ENCODE measurements at places on chromosomes 12 and 14. TPM values are rescaled to one million over a fixed set of nuclear protein-coding genes. Genes with fewer than 3 reads are reported as not detected.

GRCh38 chr12:66491853-66492252 is 187.0 kb downstream of the GRIP1 start:
- no peak for DNase-seq

The ATP6V1D gene
- total RNA-seq, result 113 TPM

DNA sequence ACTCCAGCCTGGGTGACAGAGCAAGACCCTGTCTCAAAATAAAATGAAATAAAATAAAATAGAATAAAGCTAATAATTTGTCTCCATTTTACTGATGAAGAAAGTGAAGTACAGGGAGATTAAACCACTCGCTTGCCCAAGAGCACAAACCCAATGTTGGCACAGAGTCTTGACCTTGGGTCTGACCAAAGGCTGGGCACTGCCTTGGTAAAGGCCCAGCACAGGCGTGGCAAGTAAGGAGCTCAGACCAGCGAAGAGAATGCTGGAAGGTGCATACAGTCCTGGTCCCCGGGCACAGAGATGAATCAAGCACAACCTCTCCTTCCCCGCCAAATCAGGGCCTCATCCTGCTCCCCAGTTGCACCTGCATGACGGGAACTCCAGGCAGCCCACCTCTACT is 26.9 kb downstream of the SCARB1 start:
- DNase-seq, result no peak

The CDCA3 gene
- 23.5 TPM for total RNA-seq

The CCER1 gene
- not detected for total RNA-seq

The INHBC gene
- total RNA-seq, result not detected

The KRAS gene
- total RNA-seq, result 9.3 TPM

The PRH2 gene
- total RNA-seq, result 0.28 TPM

DNA sequence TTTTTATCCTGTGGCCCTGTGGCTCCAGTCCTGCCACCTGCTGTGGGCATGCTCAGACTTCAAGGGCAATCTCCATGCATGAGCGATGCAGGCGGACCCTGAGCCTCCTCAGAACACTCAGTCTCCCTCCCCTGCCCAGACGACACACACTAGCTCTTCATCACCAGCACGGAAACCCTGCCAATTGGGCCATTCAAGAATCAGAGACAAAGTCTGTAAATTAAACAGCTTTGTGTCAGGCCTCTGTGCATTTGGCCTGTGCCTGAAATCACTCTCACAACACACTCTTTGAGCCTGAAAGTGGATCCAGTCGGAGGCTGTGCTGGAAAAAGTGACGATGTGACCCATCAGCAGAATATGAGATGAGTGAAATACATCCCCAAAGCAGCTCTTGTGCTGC is 12.5 kb downstream of the POU6F1 start:
- DNase-seq, result no peak

The OTOGL gene
- 0.28 TPM for total RNA-seq

- no peak for DNase-seq
These were observed 174.7 kb upstream of the HIF1A start for GRCh38 chr14:61520576-61520975.

DNA sequence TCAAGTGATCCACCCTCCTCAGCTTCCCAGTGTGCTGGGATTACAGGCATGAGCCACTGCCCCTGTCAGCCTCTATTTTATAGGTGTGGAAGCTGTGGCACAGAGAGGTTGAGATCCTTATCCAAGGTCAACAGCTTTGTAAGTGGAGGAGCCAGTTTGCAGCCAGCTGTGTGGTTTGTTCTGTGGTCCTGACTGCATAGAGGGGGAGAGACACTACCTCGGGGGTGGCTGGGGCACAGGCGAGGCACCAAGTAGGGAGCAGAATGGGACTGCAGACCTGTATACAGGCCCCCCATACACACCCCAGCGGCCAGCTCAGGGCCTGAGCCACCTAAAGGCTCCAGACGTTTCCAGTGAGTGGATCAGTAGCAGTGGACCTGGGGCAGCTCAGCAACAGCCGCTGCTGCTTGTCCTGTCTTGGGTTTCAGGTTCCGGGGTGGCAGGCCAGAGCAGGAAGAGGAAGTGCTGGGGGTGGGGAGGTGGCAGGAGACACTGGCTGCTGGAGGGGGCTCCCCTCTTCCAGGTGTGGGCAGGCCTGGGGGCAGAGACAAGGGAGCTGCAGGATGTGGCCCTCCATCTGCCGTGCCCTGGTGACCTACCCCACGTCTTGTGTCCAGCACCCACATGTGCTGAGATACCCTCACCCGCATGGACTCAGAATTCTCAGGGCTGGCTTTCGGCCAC is 11.0 kb downstream of the ORAI1 start:
- DNase-seq, result no peak

DNA sequence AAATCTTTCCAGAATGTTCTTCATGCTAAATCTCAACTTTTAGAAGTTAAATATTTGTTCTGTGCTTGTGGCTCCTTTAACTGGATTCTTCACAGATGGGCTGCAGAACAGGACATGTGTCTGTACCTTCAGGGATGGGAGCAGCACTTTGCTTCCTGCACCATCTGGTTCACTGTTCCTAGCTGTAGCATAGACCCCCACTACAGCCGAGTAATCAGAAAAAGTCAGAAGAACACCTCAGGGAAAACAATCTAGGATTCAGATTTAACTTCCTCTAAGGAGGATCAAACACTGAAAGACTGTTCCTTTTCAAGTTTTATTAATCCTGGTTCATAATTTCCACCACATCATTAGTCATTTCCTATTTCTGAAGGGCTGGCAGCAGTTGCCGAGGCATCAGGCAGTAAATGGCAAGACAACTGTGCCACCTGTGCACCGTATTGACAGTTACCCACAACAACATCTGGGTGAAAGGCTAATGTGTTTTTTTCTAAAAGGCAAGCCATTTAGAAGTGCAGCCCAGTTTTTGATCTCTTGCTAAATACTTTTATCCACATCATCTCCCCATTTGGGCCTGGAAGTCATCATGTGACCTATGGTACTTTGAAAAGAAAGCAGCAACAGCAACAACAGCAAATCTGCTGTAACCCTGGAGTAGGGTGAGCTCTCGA is 212.8 kb upstream of the BMP4 start:
- peak; percentile 10 for DNase-seq

DNA sequence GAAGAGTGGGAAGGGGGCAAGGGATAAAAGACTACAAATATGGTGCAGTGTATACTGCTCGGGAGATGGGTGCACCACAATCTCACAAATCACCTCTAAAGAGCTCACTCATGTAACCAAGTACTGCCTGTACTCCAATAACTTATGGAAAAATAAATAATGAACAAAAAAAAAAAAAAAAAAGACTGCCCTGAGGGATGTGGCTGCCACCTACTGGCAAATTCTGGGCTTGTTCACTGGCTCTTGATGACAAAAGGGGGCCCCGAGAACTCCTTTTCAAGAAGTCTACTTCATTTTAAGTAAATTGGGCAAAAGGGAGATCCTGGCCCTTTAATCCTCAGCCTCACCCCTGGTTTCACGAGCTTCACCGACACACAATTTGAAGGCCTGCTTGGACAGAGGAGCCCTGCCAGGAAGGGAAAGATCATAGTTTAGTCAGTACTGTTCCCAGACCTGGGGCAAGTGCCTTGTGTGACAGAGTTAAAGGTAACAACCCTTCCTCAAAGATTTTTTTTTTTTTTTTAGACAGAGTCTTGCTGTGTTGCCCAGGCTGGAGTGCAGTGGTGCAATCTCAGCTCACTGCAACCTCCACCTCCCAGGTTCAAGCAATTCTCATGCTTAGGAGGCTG is 26.1 kb upstream of the STAC3 start:
- peak; percentile 49 for DNase-seq

- DNase-seq, result peak; percentile 15
These were observed 5.3 kb downstream of the ISCU start for GRCh38 chr12:108567406-108568337.

DNA sequence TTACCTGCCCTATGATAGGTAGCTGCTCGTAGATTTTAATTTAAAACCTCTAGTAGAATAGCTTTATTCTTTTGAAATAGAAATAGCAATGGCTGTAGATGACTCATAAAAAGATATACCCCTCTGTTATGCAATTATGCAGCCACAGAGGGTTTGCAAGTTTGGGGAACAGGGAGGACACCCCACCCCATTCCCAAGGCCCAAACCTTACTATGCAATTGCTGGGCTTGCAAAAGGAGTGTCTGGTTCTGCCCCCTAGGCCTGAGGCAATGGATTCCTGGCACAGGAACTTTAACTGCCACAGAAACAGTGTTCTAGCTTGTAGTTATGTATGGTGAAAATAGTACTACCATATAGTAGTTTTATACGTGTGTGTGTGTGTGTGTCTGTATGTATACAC is 403.3 kb downstream of the ADAMTS20 start:
- no peak for DNase-seq

- DNase-seq, result peak; percentile 37
These were observed 3.2 kb upstream of the MEG3 start for GRCh38 chr14:100822532-100823296.

DNA sequence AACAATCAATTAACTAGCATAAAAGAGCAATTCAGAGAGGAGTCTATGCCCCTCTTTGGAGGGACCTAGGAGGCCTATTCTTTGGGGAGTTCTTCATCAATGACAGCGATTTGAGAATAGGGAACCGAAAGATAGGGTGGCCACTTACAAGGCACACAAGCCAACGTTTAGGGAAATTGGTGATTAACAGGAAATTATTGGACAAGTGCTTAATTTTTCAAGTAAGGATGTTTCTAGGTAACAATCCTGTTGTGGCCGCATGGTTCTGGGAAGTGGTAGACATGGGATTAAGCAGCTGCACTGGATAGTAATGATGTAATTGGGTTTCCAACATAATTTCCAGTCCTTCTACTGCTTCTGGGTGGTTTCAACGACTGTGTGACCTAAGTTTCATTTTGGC is 83.2 kb downstream of the HMGA2 start:
- no peak for DNase-seq

The SLCO1B1 gene
- not detected for total RNA-seq

GRCh38 chr12:131139363-131140068 is 185.8 kb downstream of the ADGRD1 start:
- DNase-seq, result no peak

- no peak for DNase-seq
These were observed at the start of gene SMIM41 for GRCh38 chr12:52079576-52080402. TSS of gene SMIM41 (plus strand) at chr12:52079704. CDS start at chr12:52079780, 76 bp downstream.

Data from IMR-90 (cell line).